ENCODE measurements at places on chromosomes 11 and 22.

GRCh38 chr11:114063149-114063828 lies 3.8 kb downstream of the ZBTB16 start:
- no peak for DNase-seq

GRCh38 chr11:92266806-92267205 lies 42.2 kb downstream of the FAT3 start:
- DNase-seq: no peak

DNA sequence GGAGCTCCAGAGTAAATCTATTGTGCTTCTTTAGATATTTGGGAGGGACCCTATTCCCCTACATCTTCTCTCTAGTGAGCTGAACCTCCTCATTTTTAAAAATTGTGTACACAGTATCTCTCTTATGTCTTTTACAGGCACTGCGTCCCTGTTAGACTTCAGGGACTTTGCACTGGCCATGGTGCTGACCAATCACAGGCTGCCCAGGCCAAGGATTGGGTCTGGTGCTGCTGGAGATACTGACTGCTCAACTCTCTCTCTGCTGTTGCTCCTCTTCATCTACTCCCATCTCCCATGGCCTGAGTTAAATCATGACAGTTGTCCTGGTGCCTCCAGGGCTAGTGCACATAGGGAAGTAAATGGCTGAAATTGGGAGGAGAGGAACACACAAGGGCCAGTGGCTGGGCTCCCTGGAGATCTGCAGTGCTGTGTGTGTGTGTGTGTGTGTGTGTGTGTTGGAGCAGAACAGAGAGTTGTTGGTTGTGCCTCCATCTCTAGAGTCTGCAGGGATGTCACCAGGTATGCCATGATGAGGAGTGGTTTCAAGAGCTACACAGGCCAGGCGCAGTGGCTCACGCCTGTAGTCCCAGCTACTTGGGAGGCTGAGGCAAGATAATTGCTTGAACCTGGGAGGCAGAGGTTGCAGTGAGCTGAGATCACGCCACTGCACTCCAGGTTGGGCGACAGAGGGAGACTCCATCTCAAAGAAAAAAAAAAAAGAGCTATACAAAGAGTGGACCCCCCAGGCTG lies 155.3 kb downstream of the ST3GAL4 start:
- no peak for DNase-seq

- DNase-seq: no peak
Measured at GRCh38 chr11:34331329-34331728, 26.5 kb downstream of the ABTB2 start.

- no peak for DNase-seq
Measured at GRCh38 chr11:6574816-6575715, 28.4 kb downstream of the RRP8 start.

GRCh38 chr22:50569896-50570535 lies 7.3 kb upstream of the SYCE3 start:
- no peak for DNase-seq

GRCh38 chr11:86145439-86146156 lies 76.7 kb upstream of the PICALM start:
- no peak for DNase-seq

DNA sequence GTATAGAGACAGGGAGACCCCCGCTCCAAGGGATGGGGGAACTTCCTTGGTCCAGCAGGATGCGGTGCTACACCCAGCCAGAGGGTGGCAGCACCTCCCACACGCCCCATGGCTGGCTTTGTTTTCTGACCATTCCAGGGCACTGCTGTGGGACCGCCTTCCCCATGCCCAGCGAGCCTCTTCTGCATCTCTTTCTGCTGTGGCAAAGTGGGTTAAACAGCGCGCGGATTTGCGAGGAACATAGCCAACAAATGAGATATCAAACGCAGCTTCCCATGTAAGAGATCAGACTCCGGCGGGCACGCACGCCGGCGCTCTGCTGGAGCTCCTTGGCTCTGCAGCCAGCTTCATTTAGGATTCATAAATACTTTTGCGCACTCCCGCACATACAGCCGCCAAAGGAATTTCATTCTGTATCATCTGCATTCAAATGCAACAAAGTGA lies 485.8 kb upstream of the CADM1 start:
- DNase-seq: peak; percentile 51

- DNase-seq: peak; percentile 90
Measured at GRCh38 chr11:108008656-108009496, at the start of gene CUL5. Gene CUL5, plus strand, starts transcription at chr11:108008898. Its CDS starts 451 bp downstream, at chr11:108009349.

- DNase-seq: no peak
Measured at GRCh38 chr11:35288817-35289541, 130.4 kb downstream of the SLC1A2 start.

GRCh38 chr11:84747871-84748270 lies 879.3 kb downstream of the DLG2 start:
- no peak for DNase-seq
